Endothelial cell of umbilical vein (primary cell): ENCODE measurements at places on chromosomes 1 and 21. TPM values are rescaled to one million over a fixed set of nuclear protein-coding genes. Genes with fewer than 3 reads are reported as not detected.

DNA sequence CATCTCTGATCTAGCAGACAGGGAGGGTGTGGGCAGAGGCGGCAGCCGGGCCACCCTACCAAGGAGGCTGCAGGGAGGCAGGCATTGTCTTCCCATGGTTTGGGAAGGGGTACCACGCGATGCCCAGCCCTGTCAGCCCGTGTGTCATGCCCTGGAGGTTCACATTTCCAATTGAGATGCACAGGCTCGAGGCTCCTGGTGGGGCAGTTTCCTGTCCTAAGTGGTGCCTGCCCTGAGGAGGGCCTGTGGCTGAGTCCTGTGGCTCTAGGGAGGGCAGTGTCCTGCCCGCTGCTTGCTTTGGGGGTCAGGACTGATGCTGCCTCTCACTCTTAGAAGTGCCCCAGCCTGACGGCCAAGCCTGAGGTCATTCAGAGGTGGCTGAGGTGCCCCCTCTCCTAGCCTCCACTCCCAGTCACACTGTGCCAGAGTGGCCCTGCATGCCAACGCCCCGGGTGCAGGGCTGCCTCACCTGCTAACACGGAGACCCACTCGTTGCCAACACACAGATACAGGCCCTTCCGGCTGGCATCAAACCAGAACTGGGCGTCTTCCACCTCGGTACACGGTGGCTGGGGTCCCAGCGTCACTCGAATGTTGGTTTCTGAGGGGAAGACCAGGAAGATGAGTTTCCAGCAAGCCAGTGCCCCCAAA is 11.9 kb downstream of the KRTAP10-1 start:
- H3K27me3 ChIP-seq, result no peaks in the 10 kb centered on the region
- H3K4me1 ChIP-seq, result no peaks in the 10 kb centered on the region
- no peak overlapping the region for H3K4me3 ChIP-seq
- DNase-seq, result no peak

DNA sequence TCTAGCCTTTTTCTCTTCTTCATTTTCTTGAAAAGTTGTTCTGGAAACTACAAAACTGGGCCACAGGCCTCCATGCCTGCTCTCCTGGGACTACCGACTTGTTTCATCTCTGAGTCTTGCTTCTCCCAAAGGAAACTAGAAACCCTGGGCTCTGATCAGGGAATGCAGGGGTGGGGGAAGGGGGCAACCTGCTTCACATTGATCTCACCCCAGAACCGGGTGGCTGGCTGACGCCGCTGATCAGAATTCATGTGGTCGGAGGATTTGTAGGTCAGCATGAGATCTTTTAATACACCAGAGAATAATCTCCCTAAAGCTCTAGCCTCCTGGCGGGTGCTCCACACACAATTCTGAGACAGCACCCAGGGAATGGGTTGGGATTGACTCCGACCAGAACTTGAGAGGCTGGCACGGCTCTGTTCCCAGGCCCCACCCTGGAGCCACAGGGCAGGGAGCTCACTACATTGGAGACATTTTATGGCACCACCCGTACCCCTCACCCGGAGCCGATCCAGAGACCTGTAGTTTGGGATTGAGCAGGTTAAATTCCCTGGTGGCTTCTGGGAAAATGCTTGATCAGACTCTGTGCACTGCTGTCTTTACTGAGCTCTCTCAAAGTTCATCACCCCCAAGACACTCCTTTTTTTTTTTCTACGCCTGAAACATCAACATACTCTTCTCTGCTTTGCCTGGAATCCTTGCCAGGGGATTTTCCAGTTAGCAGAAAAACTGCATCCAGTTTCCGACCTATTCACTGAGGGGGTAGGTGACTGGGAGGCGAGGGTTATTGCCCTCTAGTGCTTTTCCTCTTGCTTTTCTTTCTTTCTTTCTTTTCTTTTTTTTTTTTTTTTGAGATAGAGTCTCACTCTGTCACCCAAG is 12.2 kb upstream of the ARHGEF10L start:
- H3K27me3 ChIP-seq, result no peaks in the 10 kb centered on the region
- H3K4me3 ChIP-seq, result no peak overlapping the region
- no peaks in the 10 kb centered on the region for H3K36me3 ChIP-seq
- no peak overlapping the region for H3K27ac ChIP-seq

GRCh38 chr1:212686069-212686468 is 13.6 kb downstream of the BATF3 start:
- no peak overlapping the region for H3K4me3 ChIP-seq
- no peaks in the 10 kb centered on the region for H3K36me3 ChIP-seq
- no peak overlapping the region for H3K27ac ChIP-seq
- DNase-seq, result no peak

DNA sequence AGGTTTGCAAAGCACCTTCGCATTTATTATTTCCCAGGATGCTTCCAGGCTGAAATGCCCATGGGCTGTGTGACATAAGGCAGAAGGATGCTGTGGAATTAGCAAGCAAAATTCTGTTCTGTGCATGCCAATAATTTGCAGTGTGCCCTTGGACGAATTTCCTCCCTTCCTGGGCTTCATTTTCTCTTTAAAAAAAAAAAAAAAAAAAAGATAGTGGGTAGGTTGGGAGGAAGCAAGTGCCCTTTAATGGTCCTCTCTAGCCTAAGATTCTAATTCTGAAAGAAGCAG is 2.5 kb upstream of the ID3 start:
- H3K4me1 ChIP-seq, result peaks cover 38% of the 10 kb centered on the region
- H3K27ac ChIP-seq, result peak overlapping the region; percentile 99
- no peak for DNase-seq
- H3K27me3 ChIP-seq, result no peaks in the 10 kb centered on the region
- peaks cover 2% of the 10 kb centered on the region for H3K36me3 ChIP-seq

DNA sequence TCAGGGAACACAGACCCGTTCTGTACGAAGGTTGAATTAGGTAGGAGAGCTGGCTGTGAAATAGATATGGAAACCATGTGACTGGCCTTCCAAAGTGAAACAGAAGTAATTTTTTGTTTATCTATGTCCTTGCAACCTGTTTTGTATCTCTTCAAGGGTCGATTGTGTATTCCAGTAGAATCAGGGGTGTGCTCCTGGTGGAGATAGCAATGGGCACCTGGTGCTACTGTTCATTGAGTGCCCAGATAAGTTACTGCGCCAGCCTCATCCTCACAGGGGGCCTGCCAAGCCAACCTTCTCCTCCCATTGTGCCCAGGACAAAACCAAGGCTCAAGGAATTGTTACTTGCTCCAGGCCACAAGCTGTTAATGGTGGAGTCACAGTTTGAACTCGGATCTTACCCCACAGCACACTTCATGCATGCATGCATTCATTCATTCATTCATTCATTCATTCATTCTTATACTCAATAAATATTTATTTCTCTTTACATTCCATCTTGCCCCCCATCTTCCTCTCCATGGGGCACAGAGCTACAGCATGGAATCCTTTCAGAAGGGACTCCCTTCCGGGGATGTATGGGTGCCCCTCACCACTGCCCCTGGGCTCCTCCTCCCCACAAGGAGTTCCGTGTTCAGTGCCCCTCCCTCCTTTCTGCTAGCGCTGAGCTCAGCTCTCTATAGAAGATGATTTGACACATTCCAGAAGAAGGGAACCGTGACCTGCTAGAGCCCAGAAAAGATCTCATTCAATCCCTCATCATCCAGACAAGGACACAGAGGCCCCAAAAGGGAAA is 24.0 kb downstream of the ADORA1 start:
- DNase-seq, result no peak
- no peak overlapping the region for H3K4me3 ChIP-seq
- H3K36me3 ChIP-seq, result no peaks in the 10 kb centered on the region

- DNase-seq, result peak; percentile 13
- peak overlapping the region; percentile 45 for H3K27ac ChIP-seq
- H3K4me1 ChIP-seq, result peaks cover 21% of the 10 kb centered on the region
- H3K4me3 ChIP-seq, result peak overlapping the region; percentile 79
- H3K27me3 ChIP-seq, result no peaks in the 10 kb centered on the region
These were observed 556 bp downstream of the WDR77 start for GRCh38 chr1:111448482-111448917.

DNA sequence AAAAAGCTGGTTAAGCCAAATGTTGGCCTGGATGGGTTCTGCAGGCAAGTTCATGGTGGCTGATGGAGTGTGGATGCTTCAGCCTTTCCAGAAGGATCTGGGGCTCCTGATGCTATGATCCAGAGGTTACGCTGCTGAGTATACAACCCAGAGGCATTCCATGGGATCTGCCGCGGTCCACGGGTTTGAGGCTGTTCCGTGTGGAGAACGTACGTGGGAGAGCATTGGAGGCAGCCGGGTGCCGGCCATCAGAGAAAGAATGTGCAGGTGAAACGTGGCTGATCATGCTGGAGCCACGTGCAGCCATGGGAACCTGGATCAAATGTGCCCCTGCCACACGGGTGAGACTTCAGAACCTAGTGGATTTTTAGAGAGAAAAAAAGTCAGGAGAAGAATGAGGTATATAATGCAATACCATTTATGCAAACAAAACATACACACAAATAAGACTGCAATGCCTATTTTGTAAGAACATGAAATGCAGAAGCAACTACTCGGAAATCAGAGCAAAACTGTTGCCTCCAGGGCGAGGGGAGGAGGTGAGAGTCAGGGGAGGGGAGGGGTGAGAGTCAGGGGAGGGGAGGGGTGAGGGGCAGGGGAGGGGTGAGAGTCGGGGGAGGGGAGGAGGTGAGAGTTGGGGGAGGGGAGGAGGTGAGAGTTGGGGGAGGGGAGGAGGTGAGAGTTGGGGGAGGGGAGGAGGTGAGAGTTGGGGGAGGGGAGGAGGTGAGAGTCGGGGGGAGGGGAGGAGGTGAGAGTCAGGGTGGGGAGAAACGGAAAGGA is 116.5 kb upstream of the C1orf174 start:
- DNase-seq, result no peak
- H3K4me1 ChIP-seq, result no peaks in the 10 kb centered on the region
- H3K36me3 ChIP-seq, result no peaks in the 10 kb centered on the region
- no peak overlapping the region for H3K4me3 ChIP-seq
- no peaks in the 10 kb centered on the region for H3K27me3 ChIP-seq

GRCh38 chr1:73911849-73912248 is 286.1 kb downstream of the LRRIQ3 start:
- H3K36me3 ChIP-seq, result no peaks in the 10 kb centered on the region
- H3K27ac ChIP-seq, result no peak overlapping the region
- DNase-seq, result no peak
- H3K27me3 ChIP-seq, result no peaks in the 10 kb centered on the region
- H3K4me3 ChIP-seq, result no peak overlapping the region

DNA sequence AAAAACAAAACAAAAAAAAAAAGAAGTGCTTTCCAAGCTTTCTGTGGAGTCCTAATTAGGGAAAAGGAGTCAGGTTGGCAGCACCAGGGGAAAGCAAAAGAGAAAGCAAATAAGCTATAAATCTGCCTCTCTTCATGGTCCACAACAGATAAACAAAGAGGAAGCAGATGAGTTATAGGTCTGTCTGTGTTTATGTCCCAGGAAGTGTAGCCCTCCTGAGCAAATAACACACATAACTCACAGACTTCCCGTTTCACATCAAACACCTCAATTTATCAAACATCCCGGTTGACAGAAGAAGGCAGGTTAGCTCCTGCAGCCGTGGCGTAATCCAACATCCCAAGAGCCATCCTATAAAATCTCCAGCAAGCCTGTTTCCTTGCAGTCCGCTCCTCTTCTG is 5.6 kb upstream of the SLC2A5 start:
- no peak overlapping the region for H3K27ac ChIP-seq
- peaks cover 6% of the 10 kb centered on the region for H3K27me3 ChIP-seq
- DNase-seq, result peak; percentile 13
- H3K4me3 ChIP-seq, result no peak overlapping the region

GRCh38 chr1:155206891-155207805 is 549 bp downstream of the THBS3 start:
- no peaks in the 10 kb centered on the region for H3K36me3 ChIP-seq
- DNase-seq, result peak; percentile 81
- no peaks in the 10 kb centered on the region for H3K27me3 ChIP-seq
- H3K4me1 ChIP-seq, result peaks cover 21% of the 10 kb centered on the region
- no peak overlapping the region for H3K4me3 ChIP-seq

DNA sequence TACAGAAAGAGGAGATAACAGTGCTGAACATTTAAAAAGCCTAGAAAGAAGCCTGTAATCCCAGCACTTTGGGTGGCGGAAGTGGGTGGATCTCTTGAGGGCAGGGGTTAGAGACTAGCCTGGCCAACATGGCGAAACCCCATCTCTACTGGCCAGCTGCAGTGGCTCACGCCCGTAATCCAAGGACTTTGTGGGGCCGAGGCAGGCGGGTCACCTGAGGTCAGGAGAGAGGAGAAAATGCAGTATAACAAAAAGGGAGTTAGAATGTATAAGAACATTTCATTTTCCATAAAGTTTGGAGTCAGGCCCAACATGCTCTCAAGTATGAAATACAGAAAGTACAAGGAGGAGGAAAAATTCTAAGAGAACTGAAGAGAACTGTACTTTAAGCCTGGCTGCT is 134.5 kb downstream of the SMYD3 start:
- DNase-seq, result no peak
- H3K4me3 ChIP-seq, result no peak overlapping the region
- H3K27ac ChIP-seq, result no peak overlapping the region
- no peaks in the 10 kb centered on the region for H3K27me3 ChIP-seq
- H3K4me1 ChIP-seq, result no peaks in the 10 kb centered on the region
- no peaks in the 10 kb centered on the region for H3K36me3 ChIP-seq

DNA sequence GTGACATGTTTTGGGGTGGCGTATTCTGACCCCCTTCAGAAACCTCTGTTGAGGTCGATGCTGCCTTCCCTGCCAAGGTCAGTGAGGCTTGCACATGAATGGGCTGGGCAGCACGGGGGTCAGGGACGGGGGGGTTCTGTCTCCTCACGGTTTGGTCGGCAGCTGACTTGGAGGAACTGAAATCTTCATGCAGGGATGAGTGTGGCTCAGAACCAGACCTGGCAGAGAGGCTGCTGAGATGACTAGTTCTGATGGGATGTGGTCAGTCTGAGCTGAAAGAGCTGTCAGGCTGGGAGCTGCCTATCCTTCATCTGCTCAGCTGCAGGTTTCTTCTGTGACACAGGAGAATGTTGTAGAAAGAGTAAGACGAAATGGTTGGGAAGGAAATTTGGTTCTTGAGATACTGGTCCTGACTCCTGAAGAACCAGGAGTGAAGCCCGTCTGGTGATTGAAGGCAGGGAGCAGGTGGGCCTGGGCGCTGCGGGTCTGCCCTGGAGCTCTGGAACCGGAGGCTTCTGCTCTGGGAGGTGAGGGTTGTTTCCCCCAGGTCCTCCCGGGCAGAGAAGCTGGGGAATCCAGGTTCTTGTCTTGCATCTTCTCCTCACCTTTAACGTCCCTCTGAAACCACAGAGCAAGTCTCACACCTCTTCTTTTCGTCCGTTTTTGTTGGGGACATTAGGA is 3.3 kb downstream of the SLX9 start:
- H3K4me3 ChIP-seq, result no peak overlapping the region
- peaks cover 7% of the 10 kb centered on the region for H3K36me3 ChIP-seq
- no peaks in the 10 kb centered on the region for H3K27me3 ChIP-seq
- H3K4me1 ChIP-seq, result peaks cover 21% of the 10 kb centered on the region

GRCh38 chr1:9069326-9070100 is at the start of gene SLC2A5:
TSS of gene SLC2A5 (minus strand) at chr1:9069635. CDS start at chr1:9069536, 99 bp downstream.
- DNase-seq, result no peak
- H3K4me3 ChIP-seq, result no peak within 1 kb of the TSS
- H3K36me3 ChIP-seq, result no peaks in the 10 kb centered on the region

GRCh38 chr1:206506405-206507283 is 687 bp upstream of the RASSF5 start:
- DNase-seq, result no peak
- H3K4me1 ChIP-seq, result no peaks in the 10 kb centered on the region
- no peak overlapping the region for H3K27ac ChIP-seq
- peaks cover 71% of the 10 kb centered on the region for H3K27me3 ChIP-seq
- no peaks in the 10 kb centered on the region for H3K36me3 ChIP-seq
- H3K4me3 ChIP-seq, result peak overlapping the region; percentile 27

Gene KRTAP19-3
- not detected in 2 replicates for polyA plus RNA-seq

Gene TRAF5
- 7.8 and 8.5 TPM in 2 replicates for polyA plus RNA-seq

Gene FMOD
- polyA plus RNA-seq, result 0.10 and 0.12 TPM in 2 replicates

Gene RAB7B
- polyA plus RNA-seq, result 0.15 and 0.51 TPM in 2 replicates

Gene NPHS2
- polyA plus RNA-seq, result not detected in 2 replicates
